ENCODE measurements at places on chromosomes 13 and 19.

DNA sequence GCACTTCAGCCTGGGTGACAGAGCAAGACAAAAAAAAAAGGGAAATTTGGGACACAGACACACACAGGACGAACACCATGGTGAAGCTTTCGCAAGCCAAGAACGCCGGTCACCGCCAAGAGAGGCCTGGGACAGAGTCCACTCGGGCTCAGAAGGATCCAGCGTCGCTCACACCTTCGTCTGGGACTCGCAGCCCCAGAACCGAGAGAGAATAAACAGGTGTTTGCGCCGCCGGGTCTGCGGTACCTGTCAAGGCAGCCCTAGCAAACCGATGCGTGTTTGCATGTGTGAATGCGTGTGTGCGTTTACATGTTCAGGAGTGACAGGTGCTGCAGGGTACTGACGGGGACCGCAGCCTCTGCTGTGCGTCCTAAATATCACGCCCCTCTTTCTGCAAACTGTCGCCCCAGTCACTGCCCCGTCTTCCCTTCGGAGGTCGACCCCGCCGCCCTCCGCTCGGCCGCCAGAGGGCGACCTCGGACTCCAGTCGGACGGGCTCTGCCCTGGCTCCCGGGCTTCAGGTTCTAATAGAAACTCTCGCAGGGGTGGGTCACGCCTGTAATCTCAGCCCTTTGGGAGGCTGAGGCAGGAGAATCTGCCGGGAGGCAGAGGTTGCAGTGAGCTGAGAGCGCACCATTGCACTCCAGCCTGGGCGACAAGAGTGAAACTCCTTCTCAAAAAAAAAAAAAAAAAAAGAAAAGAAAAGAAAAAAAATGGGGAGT, 11.8 kb upstream of the CSNK1G2 start:
- peak; percentile 66 for DNase-seq
- no peaks in the 10 kb centered on the region for H3K27me3 ChIP-seq
- H3K4me1 ChIP-seq = peaks cover 13% of the 10 kb centered on the region
- H3K36me3 ChIP-seq = no peaks in the 10 kb centered on the region
- no peak overlapping the region for H3K27ac ChIP-seq
- H3K4me3 ChIP-seq = peak overlapping the region; percentile 43

GRCh38 chr19:2302319-2303210, 5.4 kb downstream of the LINGO3 start:
- peaks cover 30% of the 10 kb centered on the region for H3K27me3 ChIP-seq
- no peak for DNase-seq
- no peak overlapping the region for H3K27ac ChIP-seq

DNA sequence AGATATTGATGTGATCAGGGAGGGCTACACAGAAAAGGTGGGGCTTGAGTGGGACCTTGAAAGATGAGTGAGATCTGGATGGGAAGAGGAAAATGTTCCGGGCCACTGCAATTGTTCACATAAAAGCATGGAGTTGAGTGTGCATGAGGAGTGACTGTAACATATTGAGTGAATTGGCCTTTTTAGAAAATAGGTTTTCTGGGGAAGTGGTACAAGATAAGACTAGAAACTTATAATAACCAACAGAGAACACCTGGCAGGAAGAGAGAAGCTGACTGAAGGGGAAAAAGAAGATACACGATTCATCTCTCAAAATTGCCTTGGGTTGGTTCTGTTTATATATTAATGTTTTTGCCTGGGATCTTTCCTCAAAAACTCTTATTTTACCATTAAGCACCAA, 32.2 kb downstream of the SLC10A2 start:
- no peaks in the 10 kb centered on the region for H3K4me1 ChIP-seq
- no peaks in the 10 kb centered on the region for H3K27me3 ChIP-seq
- H3K36me3 ChIP-seq = no peaks in the 10 kb centered on the region
- H3K27ac ChIP-seq = no peak overlapping the region
- no peak overlapping the region for H3K4me3 ChIP-seq

DNA sequence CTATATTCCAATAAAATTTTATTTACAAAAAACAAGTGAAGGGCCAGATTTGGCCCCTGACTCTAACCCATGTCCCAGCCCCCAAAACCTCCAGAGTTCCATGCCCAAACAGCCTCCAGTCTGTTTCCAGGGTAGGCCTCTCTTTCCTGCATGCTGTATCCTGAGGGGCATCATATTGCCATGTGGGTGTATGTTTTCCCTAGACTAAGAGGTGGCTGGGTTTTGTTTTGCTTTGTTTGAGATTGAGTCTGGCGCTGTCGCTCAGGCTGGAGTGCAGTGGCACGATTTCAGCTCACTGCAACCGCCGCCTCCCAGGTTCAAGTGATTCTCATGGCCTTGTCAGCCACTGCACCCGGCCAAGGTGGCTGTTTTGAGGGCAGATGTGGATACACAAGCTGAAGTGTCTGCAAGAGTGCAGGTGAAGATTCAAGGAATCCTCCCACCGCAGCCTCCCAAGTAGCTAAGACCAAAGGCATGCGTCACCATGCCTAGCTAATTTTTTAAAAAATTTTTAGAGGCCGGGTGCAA, 23.6 kb upstream of the LSM14A start:
- H3K4me1 ChIP-seq = no peaks in the 10 kb centered on the region
- no peaks in the 10 kb centered on the region for H3K27me3 ChIP-seq
- no peak overlapping the region for H3K27ac ChIP-seq
- no peak overlapping the region for H3K4me3 ChIP-seq

DNA sequence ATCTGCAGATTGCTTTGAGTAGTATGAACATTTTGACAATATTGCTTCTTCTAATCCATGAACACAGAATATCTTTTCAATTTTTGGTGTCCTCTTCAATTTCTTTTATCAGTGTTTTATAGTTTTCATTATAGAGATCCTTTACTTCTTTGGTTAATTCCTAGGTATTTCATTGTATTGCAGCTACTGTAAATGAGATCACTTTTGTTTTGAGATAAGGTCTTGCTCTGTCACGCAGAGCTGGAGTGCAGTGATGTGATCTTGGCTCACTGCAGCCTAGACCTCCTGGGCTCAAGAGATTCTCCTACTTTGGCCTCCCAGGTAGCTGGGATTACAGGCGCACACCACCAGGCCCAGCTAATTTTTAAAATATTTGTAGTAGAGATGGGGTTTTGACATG, 9.8 kb downstream of the CYP2A7 start:
- no peak overlapping the region for H3K27ac ChIP-seq
- no peak overlapping the region for H3K4me3 ChIP-seq
- H3K27me3 ChIP-seq = no peaks in the 10 kb centered on the region
- peaks cover 4% of the 10 kb centered on the region for H3K4me1 ChIP-seq

- H3K36me3 ChIP-seq = no peaks in the 10 kb centered on the region
- H3K27me3 ChIP-seq = no peaks in the 10 kb centered on the region
- H3K4me3 ChIP-seq = no peak overlapping the region
- no peak overlapping the region for H3K27ac ChIP-seq
- no peak for DNase-seq
Observed at GRCh38 chr19:30358319-30358718, 13.9 kb upstream of the ZNF536 start.

GRCh38 chr13:27295096-27295495, 24.5 kb downstream of the RASL11A start:
- H3K27ac ChIP-seq = no peak overlapping the region
- no peak overlapping the region for H3K4me3 ChIP-seq
- H3K4me1 ChIP-seq = peaks cover 5% of the 10 kb centered on the region

- H3K36me3 ChIP-seq = no peaks in the 10 kb centered on the region
- DNase-seq = no peak
- no peak overlapping the region for H3K4me3 ChIP-seq
- H3K4me1 ChIP-seq = no peaks in the 10 kb centered on the region
Observed at GRCh38 chr13:112270951-112271350, 105.2 kb upstream of the SPACA7 start.

GRCh38 chr13:71359641-71360040, 507.4 kb downstream of the DACH1 start:
- DNase-seq = no peak
- no peaks in the 10 kb centered on the region for H3K27me3 ChIP-seq
- H3K27ac ChIP-seq = no peak overlapping the region
- no peaks in the 10 kb centered on the region for H3K36me3 ChIP-seq
- H3K4me1 ChIP-seq = no peaks in the 10 kb centered on the region

DNA sequence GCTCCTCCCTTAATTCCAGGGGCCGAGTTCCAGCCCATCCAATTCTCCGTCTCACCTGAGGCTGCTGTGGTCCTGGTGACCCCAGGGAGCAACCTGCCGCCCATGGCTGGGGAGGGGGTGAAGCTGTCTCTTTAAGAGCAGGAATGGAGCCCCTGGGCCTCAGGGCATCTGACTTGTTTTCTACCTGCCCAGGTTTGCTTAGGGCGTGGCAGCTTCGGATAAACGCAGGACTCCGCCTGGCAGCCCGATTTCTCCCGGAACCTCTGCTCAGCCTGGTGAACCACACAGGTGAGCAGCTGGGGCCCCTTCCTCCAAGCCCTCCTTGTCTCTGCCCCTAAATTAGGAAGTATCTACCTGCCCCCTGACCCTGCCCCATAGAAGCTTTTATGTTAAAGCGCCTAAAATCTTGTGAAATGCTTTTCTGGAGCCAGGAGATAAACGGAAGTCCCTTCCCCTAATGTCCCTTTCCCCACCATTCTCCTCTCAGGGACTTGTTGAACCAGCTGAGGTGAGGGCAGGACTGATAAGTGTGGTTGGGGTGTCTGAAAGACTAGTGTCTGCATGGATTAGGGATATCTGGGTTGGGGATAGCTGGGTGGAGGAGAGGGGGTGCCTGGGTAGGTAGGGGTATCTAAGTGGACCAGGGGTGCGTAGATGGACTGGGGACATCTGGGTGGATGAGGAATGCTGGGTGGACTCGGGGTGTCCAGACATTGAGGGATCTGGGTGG, 614 bp downstream of the FXYD3 start:
- peaks cover 3% of the 10 kb centered on the region for H3K27me3 ChIP-seq
- no peak for DNase-seq

DNA sequence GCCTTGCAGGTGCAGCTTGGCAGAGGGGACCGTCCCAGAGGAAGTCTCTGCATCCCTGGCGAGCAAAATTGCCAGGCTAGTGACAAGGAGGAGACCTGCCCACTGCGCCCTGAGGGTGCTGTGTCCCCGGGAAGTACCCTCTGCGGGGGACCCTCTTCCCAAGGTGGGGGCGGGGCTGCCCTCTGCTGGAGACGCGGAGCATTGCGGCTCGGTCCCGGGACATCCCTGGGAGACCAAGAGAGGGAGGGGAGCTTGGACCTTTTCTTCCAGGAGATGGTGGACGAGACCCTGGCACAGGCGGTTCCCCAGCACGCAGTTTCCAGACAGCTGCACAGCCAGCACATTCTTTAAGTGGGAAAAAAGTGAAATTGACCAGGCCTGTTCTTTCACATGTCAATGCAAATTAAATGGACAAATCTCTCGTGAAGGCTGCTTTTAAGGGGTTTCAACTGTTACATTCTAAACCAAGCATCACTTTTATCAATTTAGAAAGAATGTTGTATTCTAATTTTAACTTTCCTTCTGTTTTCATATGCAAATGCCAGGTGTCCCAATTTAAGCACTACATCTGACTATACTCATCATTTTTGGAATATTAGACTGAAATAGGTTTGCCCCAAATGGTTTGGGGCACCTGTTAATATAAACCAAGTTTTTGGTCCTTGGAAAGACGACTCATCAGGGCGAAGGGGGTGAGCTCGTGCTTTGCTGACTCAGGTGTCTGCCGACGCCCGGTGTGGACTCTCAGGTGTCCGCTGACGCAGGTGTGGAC, 60.7 kb downstream of the MCF2L start:
- no peaks in the 10 kb centered on the region for H3K27me3 ChIP-seq
- H3K27ac ChIP-seq = no peak overlapping the region
- no peaks in the 10 kb centered on the region for H3K4me1 ChIP-seq
- H3K36me3 ChIP-seq = no peaks in the 10 kb centered on the region
- H3K4me3 ChIP-seq = no peak overlapping the region

- peak overlapping the region; percentile 73 for H3K4me3 ChIP-seq
- no peaks in the 10 kb centered on the region for H3K27me3 ChIP-seq
- H3K27ac ChIP-seq = peak overlapping the region; percentile 78
Observed at GRCh38 chr19:1269478-1270212, 513 bp downstream of the CIRBP start.

DNA sequence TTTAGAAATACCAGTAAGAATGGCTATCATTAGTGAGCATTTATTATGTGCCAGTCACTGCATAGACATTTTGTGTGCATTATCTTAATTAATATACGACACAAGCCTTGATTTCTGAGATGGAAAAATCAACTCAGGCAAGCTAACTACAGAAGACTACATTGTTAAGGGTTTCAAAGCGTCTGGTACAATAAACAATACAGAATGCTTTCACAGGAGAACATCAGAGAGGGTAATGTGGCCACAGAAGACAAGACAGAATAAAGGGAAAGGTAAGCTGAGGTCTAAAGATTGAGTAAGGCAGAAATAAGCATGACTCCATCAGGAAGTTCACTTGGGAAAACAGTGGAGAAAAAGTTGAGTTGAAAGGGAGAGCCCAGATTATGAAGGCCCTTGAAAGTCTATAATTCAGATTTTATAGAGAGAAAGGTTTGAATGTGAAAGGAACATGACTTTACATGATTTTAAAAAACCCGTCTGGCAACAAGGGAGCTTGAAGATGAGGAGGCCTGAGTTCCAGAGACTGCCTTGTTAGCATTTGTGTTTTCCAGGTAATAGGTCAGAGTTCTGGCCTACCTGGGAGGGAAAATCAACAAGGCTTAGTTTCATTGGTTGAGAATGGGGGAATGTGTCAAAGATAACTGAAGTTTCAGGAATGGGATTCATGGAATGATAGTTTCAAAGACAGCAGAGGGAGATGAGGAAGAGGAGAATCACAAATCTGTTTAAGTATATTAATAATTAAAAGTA, 1.8 kb upstream of the MBNL2 start:
- no peak overlapping the region for H3K27ac ChIP-seq
- no peak overlapping the region for H3K4me3 ChIP-seq
- H3K36me3 ChIP-seq = no peaks in the 10 kb centered on the region
- DNase-seq = no peak
- H3K4me1 ChIP-seq = peaks cover 8% of the 10 kb centered on the region

Measured in effector memory CD4-positive, alpha-beta T cell (primary cell).